RWPE2 (cell line): ENCODE measurements at places on chromosomes 16 and 17.

DNA sequence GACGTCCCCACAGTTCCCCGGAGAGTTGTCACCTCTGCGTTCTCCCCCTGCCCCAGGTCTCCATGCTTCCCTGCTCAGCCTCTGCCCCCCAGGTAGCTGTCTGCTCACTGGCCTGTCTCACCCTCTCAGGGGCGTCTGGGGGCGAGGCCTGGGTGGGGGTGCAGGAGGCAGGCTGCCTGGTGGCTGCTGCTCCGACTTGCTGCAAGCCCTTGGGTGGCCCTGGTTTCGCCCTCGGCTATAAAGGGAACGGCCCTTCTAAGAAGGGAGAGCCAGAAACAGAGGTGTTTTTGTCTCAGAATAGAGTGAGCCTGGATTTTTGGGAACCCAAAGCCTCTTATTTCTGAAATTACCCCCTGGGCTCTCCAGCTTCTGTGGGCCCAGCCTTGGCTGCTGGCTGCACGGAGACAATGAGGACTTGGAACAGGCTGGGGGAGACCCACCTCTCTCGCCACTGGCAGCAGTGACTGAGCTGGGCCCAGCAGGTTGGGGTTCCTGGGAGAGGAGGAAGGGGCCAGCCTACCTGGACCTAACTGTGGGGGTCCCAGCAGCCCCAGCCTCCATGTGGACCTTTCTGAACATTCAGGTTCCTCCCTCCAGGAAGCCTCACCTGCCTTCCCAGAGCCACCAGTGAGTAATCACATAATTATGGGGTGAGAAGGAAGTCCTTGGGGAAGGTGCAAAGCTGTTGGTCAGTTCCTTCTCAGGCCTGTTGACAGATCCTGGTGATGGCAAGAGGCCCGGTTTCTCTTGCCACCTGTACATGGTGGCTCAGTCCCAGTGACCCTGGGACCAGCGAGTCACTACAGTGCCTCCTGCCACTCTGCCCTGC lies 15.5 kb upstream of the SPNS2 start:
- DNase-seq = no peak

- peak; percentile 45 for DNase-seq
Measured at GRCh38 chr17:49404361-49404760, 10.3 kb downstream of the PHB1 start.

GRCh38 chr17:40343219-40344119 lies 21.1 kb downstream of the GJD3 start:
- DNase-seq = no peak

GRCh38 chr17:55660178-55660886 lies 62.3 kb downstream of the TMEM100 start:
- no peak for DNase-seq
